ENCODE measurements at places on chromosomes 16 and 17. TPM values are rescaled to one million over a fixed set of nuclear protein-coding genes. Genes with fewer than 3 reads are reported as not detected.

FBXL16 gene
- 1.1 TPM for polyA plus RNA-seq

CCL17 gene
- polyA plus RNA-seq, result not detected

LYRM1 gene
- 29.2 TPM for polyA plus RNA-seq

CCT6B gene
- 3.4 TPM for polyA plus RNA-seq

HIGD1B gene
- polyA plus RNA-seq, result 19.0 TPM

SLC9A5 gene
- polyA plus RNA-seq, result 19.5 TPM

GRCh38 chr16:87344931-87345631, 27.9 kb upstream of the C16orf95 start:
- DNase-seq, result no peak

- DNase-seq, result no peak
These were observed 90.9 kb upstream of the BCAR1 start for GRCh38 chr16:75342308-75342811.

- DNase-seq, result no peak
These were observed 158.9 kb upstream of the CACNG5 start for GRCh38 chr17:66675991-66676371.

DNA sequence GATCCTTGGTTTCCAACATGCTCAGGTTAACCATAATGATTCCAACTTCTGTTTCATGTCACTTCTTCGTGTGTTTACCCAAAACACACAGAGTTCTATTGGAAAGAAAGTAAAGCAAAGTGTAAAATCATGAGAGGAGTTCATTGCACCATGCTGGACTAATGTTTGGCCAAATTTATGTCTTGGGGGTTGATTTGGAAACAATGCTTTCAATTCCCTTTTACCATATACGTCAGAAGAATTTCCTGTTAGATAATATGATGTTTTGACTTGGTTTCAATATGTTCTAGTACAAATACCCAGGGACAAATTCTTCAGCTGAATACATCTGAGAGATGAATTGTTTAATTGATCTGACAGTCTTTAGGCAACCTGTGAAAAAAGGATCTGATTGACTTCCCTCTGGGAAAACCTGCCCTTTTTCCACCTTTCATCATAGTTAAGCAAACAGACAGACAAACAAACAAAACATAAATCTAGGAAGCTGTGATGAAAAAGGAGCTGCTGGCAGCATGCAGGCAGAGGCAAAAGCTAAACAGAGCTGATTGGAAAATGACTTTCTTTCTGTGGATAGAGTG, 26.0 kb upstream of the MPHOSPH6 start:
- DNase-seq, result no peak

DNA sequence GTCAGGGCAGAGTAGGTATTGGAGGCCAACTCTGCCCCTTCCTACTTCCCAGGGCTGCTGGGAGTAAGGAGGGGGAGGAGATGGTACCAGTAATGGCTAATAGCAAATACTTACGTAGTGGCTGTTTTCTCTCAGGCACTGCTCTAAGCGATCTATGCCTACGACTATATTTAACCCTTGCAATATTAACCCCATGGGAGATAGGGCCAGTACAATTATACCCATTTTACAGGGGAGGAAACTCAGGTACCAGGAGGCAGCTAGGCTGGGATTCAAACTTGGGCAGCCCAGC, 50.6 kb downstream of the RMI2 start:
- DNase-seq, result no peak

GRCh38 chr17:27797390-27798091, 2.8 kb downstream of the NOS2 start:
- no peak for DNase-seq

DNA sequence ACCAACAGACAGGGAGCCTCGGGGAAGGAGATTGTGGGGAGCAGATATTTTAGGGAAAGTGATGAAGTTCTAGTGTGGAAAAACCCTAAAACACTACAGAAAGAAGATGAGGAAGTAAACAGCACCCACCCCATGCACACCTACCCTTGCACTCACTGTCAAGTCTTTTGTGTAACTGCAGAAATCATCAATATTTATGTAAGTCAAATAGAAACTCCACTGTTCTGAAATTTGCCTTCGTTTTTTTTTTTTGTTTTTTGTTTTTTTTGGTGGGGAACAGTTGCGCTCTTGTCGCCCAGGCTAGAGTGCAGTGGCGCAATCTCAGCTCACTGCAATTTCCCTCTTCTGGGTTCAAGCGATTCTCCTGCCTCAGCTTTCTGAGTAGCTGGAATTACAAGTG, 273.4 kb downstream of the CPPED1 start:
- no peak for DNase-seq

GRCh38 chr16:55597928-55598327, 31.4 kb downstream of the CAPNS2 start:
- no peak for DNase-seq

DNA sequence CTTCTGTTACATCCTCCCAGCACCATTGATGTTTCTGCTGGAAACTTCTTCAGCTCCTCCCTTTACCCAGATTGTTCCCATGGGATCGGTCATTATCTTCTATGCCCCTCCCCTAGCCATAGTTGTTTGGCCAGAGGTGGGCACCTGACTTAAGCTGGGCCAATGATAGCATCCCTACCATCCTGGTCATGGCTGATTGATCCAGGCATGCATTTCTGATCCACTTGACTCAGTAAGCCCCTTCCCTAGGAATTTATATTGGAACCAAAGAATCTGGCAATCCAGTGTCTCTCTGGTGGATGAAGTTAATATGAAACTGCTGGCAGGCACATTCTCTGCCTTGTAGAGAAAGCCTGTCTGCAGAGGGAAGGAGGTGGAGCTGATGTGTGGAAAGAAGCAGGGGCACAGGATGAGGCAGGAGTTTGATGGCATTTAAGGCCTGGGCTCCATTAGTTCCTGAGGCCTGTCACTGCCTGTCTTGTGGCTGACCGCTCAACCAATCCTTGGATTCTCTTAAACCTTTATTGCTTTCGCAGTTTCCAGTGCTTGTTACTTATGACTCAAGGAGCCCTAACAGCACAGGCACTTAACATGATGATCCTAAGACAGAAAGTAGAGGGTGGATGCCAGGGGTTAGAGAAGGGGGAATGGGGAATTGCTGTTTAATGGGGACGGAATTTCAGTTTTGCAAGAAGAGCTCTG, 152.4 kb downstream of the ABCC12 start:
- no peak for DNase-seq

DNA sequence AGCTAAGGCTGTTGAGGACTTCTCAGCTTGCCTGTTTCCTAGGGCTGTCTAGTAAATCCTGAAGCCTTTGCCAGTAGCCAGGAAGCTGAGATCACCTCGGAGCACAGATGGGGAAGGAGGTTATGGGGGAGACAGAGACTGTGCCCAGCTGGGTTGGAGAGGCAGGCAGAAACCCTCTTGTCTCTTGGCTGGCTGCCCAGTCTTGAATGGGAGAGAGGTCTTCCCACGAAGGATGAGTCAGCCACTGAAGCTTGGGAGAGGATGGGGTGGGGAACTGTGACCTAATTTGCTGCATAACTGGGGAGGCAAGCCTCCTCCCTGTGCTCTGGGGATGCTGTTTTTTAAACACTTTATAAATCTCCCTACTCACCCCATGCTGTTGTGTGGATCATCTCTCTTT, 69.8 kb downstream of the SHISA9 start:
- DNase-seq, result no peak

GRCh38 chr17:72479113-72479512, 358.3 kb downstream of the SOX9 start:
- DNase-seq, result no peak

DNA sequence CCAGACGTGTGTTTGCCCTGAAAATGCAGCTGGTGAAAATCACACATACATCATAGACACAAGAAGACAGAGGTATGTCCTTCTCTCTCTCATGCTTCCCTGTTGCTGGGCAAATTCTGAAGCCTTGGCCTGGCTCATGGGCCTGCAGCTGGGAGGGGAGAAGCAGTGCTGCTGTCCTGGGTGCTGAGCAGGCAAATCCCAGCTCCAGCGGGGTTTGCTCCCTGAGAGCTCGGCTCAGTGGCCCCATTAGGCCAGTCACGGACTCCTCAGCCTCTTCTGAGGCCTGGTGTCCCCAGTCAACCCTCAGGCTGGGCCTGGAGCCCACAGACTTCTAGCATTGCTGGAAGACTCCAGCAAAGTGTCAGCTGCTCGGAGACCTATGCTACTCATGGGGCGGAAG, 11.7 kb downstream of the RHBDL3 start:
- DNase-seq, result no peak

DNA sequence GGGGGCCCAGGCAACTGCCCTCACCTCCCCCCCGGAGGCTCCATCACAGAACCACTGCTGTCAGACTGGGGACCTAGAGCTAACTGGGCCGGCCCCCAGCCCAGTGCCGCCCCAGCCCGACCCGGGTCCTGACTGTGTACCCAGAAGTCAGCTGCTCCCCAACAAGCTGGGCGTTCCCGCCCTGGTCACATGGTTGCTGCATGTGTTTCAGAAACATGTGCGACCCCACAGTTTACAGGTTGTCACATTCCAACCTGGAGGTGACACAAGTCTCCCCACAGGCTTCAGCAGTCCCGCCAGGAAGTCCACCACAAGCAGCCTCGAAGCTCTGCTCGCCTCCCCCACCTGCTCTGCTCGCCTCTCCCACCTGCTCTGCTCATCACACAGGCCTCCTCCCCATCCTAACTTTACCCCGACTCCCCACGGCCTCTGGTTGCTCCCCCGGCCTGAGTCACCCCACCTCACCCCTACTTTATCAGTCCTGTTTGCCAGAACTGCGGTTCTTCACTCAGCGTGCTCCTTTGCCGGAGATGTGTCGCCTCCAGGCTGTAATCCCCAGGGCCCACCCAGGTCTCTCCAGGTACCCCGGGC, 968 bp downstream of the MRPL28 start:
- DNase-seq, result no peak

DNA sequence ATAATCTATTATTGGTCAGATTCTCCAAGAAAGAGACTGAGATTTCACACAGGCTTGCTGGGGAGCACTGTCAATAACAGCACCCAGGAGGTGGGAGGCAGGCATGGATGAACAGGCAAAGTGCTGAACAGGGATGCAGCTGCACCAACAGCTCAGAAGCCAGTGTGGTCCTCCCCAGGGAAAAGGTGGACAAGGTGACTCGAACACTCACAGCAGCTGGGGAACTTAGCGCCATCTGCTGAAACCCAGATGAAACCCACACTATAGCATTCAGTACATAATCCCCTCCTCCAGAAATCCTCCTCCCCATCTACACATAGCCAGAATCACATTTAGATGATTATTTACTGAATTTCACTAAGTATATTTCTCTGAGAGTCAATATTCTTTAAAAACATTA, 255.2 kb upstream of the WSB1 start:
- no peak for DNase-seq

DNA sequence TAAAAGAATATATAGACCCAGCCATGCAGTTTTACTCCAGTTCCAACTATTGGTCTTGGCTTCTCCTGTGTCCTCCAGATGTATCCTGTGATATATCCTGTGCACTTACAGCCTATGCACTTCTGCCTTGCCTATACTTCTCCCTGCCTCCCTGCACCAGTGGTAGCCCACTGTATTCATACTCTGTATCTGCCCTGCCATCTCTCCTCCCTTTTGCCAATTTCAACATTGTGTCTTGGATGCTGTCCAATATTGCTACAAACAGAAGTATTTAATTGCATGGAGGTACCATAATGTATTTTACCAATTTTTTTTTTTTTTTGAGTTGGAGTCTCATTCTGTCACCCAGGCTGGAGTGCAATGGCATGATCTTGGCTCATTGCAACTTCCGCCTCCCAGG, 242.7 kb downstream of the HAPSTR1 start:
- no peak for DNase-seq

DNA sequence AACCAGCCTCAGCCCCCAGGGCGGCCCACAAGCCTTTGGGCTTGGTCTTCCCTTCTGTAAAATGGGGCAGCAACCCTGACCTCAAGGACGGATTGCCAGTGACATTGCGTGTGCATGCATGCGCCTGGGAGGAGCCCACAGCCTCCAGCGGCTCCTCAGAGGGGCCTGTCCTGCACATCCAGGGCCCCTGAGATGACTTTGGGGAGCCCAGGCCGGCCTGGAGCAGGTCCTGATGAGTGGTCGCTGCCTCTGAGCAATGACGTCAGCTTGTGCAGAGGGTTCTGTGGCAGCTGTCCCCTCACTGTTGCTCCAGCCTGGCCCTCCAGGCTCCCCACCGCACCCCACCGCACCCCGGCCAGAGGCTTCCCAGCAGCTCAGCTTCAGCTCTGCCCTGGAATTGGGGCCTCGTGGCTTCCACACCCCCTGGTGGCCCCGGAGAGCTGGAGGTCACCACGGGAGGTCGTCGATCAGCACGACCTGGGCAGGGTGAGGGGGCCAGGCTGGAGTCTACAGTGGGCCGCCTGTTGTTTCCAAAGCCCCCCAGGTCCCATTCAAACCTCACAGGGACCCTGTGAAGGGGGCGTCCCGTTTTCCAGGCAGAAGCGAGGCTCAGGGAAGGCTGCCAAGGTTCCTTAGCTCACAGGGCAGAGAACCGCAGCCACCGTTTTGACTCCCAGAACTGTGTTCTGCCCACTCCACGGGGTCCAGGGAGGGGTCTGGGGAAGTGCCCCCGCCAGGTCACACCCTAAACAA, 341.8 kb downstream of the SEC14L1 start:
- DNase-seq, result no peak

Data from left lung (tissue), 14 donors.